ENCODE measurements at places on chromosomes 12 and 14. TPM values are rescaled to one million over a fixed set of nuclear protein-coding genes. Genes with fewer than 3 reads are reported as not detected.
A peak's percentile ranks its signal among the peaks of the same experiment; 100 is the strongest.

- no peak for DNase-seq
Observed at GRCh38 chr12:121983536-121984210, 38.0 kb upstream of the BCL7A start.

The LRTM2 gene
- total RNA-seq, result 0.14 TPM

GRCh38 chr14:32512813-32513212 lies 183.7 kb downstream of the AKAP6 start:
- no peak for DNase-seq

- no peak for DNase-seq
Observed at GRCh38 chr12:79949098-79949497, 14.2 kb upstream of the PPP1R12A start.

The HOXC9 gene
- total RNA-seq, result not detected

The TSHR gene
- total RNA-seq, result not detected

The OTOGL gene
- total RNA-seq, result not detected

- no peak for DNase-seq
Observed at GRCh38 chr12:64616201-64616600, 5.9 kb downstream of the RASSF3 start.

GRCh38 chr12:91958816-91959215 lies 186.8 kb downstream of the BTG1 start:
- DNase-seq, result no peak

GRCh38 chr12:77999074-77999715 lies 168.5 kb downstream of the NAV3 start:
- DNase-seq, result no peak

- DNase-seq, result no peak
Observed at GRCh38 chr14:100048786-100049185, 16.4 kb upstream of the EVL start.

The KRT6C gene
- not detected for total RNA-seq

GRCh38 chr12:104477510-104478390 lies 21.0 kb downstream of the CHST11 start:
- no peak for DNase-seq

DNA sequence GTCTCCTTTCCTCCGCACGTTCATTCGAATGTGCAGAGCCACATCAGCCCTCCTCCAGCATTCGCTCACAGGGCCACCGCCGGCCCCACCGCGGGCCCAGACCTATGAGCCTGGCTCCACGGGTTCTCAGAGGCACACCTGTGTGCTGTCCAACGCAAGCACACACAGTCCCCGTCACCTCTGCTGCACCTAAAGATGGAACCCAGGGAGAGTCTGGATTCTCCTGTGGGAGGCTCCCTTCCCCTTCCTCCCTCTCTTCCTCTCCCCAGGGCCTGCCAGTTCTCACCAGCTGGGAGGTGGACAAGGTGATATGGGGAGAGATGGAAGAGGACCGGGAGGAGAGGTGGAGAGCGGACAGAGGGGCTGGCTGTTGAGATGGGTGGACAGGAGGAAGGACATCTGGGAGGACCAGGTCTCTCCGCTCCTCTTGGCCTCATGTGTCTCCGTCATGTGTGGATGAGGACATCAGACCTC lies 4.9 kb upstream of the AQP6 start:
- DNase-seq, result no peak

DNA sequence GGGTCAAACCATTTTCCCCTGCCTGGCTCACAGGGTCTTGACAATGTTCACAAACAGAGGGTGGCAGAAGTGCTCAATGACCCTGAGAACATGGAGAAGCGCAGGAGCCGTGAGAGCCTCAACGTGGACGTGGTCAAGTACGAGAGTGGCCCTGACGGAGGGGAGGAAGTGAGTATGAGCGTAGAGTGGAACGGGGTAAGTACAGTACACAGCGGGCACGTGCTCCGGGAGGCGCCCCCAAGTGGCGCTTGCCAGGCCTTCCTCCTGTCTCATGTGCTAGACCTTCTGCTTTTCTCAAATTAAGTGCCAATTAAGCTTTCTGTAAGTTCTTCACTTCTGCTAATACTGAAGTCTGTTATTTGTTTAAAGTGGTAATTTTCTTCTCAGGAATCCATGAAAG lies 35.9 kb downstream of the XRCC3 start:
- peak; percentile 48 for DNase-seq

- no peak for DNase-seq
Observed at GRCh38 chr12:8455727-8456360, at the start of gene CLEC6A. TSS of gene CLEC6A (plus strand) at chr12:8455962. CDS start at chr12:8456112, 150 bp downstream.

DNA sequence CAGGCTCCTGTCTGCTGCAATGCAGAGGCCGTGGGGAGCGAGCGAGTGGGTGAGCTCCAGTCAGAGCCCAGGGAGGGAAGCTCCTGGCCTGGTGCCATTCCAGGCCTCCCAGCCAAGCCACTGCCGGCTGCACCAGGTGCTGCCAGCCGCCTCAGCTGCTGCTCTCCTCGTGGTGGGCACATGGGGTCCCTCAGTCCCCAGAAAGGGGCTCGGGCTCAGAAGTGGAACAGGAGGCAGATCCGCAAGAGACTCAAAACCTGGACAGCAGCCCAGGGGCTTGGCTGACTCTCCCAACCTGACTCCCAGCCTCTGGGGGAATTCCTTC lies 2.4 kb downstream of the ABCB9 start:
- no peak for DNase-seq

GRCh38 chr12:16030744-16031143 lies 119.6 kb downstream of the DERA start:
- DNase-seq, result no peak

DNA sequence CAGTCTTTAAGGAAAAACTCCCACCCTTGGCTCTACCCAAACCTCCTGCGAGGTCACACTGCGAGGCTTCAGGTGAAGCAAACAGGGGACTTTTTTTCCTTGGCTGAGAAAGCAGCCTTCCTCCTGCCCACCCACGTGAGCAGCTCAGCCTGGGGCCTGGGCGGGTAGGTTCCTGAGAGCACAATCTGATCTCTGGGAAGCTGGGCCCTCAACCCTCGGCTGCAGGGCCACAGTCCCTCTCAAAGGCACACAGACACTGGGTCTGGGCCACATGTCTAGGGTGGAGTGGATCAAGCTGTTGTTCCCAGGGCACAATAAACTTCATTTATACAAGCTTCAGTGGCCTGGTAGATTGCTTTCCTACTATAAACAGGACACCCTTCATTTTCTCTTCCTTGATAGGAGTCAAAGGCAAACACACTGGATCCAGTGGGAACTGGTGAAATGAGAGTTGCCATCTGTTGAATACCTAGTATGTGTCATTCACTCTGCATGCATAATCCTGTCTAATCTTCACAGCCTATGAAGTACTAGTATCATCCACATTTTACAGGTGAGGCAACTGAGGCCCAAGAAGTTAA lies 41.3 kb upstream of the PNMA1 start:
- no peak for DNase-seq

DNA sequence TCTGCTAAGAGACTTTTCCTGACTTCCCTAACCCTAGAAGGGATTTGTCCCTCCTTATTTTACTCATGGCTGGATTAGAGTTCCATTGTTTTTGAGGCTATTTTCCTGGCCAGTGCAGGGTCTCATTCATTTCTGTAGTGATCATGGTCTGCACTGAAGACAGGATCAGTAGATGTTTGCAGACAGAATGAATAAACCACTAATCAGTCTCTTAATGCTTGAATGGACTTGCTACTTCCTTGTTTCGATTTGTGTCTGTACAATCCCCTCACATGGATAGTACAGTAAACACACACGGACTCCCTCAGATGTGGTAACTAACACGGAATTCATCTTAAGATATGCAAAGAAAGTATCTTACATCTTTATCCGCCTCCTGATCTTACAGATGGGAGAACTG lies 102.6 kb upstream of the PRB2 start:
- DNase-seq, result no peak

- peak; percentile 22 for DNase-seq
Observed at GRCh38 chr12:75655315-75655806, 144.0 kb upstream of the KRR1 start.

The SSTR1 gene
- total RNA-seq, result not detected

The OAS2 gene
- total RNA-seq, result 80.2 TPM

DNA sequence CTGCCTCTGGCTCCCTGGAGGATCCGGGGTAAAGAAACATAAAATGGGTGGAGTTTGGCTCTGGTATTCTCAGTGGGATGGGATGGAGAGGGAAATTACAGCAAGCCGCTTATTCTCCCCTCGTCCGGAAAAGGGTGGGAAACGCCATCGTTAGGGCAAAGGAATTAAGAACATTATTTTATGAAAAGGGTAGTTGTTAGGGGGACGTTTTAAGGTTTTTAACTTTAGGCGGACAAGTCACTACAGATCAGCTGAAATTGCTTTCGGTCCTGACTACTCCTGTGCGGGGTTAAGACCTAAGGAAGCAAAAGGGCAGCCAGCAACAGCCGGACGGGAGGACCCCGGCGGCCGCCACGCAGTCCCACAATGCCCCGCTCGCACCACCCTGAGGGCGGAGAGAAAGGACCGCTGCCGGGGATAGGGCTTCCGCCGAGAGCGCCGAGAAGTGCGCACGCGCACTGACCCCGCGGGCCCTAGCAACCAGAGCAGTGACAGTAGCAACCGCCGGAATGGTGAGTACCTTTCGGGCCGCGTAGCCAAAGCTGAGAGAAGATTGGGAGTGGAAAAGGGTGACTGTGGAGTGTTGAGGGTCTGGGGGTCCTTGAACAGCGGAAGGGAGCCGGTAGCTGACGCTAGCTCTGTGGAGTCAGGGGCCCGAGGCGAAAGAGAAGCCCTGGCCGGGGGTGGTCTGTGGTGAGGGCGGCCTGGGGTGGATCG lies at the start of gene DNAL1:
Gene DNAL1, plus strand, starts transcription at position 456 of the 717 bp plus-strand sequence. Its CDS starts 54 bp downstream, at position 510.
- DNase-seq, result peak; percentile 96

DNA sequence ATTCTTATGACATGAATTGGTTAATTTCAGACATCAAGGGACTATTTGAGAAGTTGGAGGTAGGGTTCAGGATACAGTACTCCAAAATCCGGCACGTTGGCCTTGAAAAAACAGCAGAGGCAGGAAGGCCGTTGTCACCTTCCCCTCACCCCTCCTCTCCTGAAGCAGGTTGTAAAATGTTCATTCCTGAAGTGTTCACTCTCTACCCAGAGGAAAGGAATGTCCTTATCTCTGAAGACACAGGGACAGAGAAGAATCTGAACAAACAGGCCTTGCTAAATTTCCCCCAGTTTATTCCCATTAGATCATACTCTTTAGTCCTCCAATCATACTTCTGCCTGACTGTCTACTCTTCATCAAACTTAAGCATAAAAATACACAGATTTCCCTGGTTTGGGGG lies 313.6 kb downstream of the ZFP36L1 start:
- no peak for DNase-seq

DNA sequence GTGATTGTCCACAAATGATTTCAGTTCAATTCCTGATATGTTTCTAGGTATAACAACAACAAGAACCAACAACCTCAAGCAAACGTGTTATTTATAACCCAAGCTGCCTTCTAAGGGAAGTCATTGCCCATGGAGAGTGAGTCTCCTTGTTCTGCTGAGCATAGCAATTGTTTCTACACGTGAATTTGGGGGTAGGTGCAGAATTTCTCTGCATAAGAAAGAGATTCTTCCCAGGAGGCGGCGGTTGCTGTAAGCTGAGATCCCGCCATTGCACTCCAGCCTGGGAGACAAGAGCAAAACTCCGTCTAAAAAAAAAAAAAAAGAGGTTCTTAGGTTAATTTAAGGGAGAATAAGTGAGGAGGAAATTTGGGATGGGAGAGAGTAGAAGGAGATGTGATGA lies 226.5 kb upstream of the PELI2 start:
- DNase-seq, result no peak

DNA sequence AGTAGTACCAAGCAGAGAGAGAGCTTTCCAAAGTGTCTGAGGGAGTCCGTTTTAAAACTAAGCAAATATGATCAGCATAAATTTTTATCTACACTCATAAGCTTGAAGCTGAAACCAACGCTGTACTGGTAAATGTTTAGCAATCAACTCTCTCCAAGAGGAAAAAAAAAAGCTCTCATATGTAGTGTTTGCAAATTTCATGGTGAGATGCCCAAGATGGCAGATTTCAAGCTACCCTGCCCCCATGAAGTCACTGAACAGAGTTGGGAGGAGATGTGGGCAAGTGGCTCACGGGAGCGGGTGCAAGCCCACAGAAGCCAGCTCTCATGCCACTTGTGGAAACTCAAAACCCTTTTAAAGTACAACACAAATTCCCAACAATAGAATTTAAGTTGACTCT lies 475.8 kb downstream of the BCAT1 start:
- DNase-seq, result no peak

DNA sequence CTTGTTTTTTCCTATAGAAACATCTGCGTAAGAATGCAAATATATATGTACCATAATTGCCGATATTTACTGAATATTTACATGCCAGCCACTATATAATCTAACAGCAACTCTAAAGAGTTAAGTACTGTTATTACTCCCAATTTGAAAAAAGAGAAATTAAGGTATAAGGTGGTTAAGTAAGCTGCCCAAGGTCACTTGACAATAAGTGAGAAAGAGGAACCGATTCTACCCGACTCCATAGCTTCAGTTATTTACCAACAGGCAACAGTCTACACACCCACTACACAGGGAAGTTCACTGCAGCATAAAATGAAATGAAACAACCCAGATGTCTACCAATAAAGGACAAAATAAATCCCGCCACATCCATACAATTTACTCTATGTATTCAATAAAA lies 1.1 kb downstream of the MIS18BP1 start:
- no peak for DNase-seq

The ACOT4 gene
- total RNA-seq, result 5.2 TPM

The GLT1D1 gene
- total RNA-seq, result not detected

The BCDIN3D gene
- 9.0 TPM for total RNA-seq

GRCh38 chr14:103164006-103164405 lies 40.7 kb downstream of the TNFAIP2 start:
- no peak for DNase-seq

DNA sequence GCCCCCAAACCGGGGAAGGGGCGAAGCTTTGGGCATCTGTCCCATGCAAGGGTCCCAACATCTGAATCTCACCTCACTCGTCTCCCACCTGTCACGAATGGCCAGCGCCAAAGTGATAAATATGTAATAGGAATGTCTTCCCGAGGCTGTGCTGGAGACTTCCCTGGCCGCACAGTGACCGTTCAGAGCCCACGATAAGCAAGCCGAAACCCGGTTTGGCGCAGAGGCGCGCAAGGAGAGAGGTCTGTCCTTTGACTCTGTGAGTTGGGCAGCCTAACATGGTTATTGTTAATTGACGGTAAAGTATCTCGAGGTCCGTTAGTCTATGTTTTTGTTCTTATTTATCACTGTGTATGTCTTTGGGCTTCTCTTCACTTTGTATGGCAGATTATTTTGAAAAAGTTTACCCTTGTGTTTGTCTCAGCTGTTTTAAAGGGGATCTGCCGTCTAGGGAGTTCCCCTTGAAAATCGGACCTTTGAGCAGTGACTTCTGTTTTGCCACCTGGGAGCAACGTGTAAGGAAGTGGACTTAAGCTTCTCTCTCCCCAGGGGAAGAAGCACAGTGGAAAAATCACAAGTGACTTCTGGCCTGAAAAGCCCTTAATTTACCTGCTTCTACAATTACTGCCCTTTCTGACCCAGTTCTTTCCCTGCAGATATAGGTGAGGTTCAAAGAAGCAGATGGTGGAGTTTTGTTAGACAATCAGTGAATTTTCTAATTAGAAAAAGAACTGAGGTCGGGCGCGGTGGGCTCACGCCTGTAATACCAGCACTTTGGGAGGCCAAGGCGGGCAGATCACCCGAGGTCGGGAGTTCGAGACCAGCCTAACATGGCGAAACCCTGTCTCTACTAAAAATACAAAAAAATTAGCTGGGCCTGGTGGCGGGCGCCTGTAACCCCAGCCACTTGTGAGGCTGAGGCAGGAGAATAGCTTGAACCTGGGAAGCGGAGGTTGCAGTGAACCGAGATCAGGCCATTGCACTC lies 1.1 kb upstream of the TM9SF1 start:
- no peak for DNase-seq

- no peak for DNase-seq
Observed at GRCh38 chr12:124549629-124550028, 17.8 kb downstream of the NCOR2 start.

GRCh38 chr14:103184046-103184445 lies 60.8 kb downstream of the TNFAIP2 start:
- DNase-seq, result no peak

- DNase-seq, result no peak
Observed at GRCh38 chr14:30194741-30195148, 267.1 kb upstream of the PRKD1 start.

The AMHR2 gene
- total RNA-seq, result not detected

All from activated T-cell treated with anti-CD3 and anti-CD28 coated beads, Interleukin-2, amount 50 U/mL, for 72 hours (primary cell).